ENCODE measurements at places on chromosomes 2 and 18.

GRCh38 chr2:10058251-10059015, 15.1 kb downstream of the KLF11 start:
- no peak for DNase-seq

GRCh38 chr2:30225131-30225762, 6.1 kb upstream of the LBH start:
- DNase-seq, result no peak

- no peak for DNase-seq
Measured at GRCh38 chr18:58209326-58209725, 165.3 kb downstream of the NEDD4L start.

DNA sequence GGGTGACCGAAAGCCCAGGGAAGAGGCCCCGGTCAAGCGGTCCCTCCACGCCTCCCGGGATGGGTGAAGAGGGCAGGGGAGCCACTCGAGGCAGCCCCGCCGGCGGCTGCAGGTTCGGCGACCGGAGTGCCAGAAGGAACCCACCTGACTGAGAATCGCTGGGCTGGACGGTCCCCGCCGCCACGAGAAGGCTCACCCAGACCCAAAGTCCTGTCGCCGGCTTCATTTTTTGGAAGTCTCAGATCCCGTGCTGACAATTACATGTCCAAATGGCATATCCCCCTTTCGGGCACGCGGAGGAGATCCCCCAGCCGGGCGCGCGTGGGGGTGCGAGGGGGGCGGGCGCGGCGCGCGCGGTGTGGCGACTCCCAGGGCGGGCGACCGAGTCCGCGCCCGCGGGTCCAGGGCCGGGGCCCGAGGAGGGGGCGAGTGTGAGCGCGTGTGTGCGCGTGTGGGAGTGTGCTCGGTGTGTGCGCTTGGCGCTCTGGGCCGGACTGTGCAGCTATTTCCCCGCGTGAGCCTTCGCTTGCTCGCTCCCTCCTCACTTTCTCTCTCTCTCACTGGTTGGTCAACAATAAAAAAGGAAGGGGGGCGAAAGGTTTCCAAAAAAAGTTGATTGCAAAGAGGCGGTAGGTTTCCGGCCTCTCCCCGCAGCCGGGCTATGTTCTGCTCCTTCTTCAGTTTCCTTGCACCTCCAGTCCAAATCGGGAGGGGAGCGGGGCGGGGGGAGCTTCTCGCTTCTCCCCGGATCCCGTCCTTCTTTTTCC, at the start of gene ERBB4:
TSS of gene ERBB4 (minus strand) at position 498 of the 767 bp plus-strand sequence. CDS start at position 226, 272 bp downstream.
- no peak for DNase-seq

- DNase-seq, result no peak
Measured at GRCh38 chr2:162301877-162302276, 16.6 kb downstream of the IFIH1 start.

- no peak for DNase-seq
Measured at GRCh38 chr2:44691174-44691785, 250.2 kb upstream of the SIX3 start.

All from GM19239 (cell line).